ENCODE measurements at places on chromosomes 4 and X.

GRCh38 chr4:76215077-76215476 lies 1.5 kb upstream of the SCARB2 start:
- DNase-seq = no peak

DNA sequence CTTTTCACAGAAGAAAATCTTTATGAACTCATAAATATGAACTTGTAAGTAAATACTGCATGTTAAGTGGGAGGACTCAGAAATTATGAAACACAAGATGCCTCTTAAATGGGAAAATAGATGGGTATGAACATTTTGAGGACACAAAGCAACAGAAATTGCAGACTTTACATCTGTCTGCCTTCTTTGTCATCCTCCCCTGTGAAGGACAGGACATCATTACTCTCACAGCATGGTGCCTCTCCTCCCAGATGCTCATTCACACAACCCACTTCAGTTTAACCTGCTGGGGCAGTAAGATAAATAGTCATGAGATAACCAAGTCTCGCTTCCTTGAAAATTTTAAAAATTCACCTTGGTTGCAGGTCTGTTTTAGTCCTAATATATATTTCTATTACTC lies 144.5 kb downstream of the APBB2 start:
- DNase-seq = no peak

- no peak for DNase-seq
Observed at GRCh38 chr4:51943221-51943620, 76.9 kb downstream of the LRRC66 start.

- DNase-seq = no peak
Observed at GRCh38 chr4:185426960-185427688, 1.4 kb upstream of the UFSP2 start.

- DNase-seq = no peak
Observed at GRCh38 chr4:41569961-41570360, 32.0 kb downstream of the LIMCH1 start.

DNA sequence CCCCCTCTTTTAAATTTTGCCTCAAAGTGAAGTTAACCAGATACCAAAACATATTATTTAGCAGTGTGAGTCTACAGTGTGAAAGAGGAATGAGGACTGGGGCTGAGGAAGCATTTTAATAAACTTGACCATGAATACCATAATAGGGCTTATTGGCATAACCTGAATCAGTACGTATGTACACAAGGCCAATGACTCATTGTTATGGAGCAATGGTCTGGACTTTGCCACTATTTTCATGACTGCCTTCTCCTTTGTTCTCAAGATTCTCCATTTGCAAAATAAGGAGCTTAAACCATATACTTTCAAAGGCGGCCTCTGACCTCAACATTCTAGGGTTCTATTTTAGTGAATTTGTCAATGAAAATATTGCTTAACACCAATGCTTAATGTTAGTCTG lies 102.8 kb upstream of the OR13H1 start:
- no peak for DNase-seq

- no peak for DNase-seq
Observed at GRCh38 chr4:122842984-122843531, 16.4 kb downstream of the FGF2 start.

GRCh38 chrX:23656684-23657083 lies 10.6 kb upstream of the PRDX4 start:
- no peak for DNase-seq

GRCh38 chr4:74623041-74623440 lies 171.3 kb downstream of the BTC start:
- DNase-seq = no peak

DNA sequence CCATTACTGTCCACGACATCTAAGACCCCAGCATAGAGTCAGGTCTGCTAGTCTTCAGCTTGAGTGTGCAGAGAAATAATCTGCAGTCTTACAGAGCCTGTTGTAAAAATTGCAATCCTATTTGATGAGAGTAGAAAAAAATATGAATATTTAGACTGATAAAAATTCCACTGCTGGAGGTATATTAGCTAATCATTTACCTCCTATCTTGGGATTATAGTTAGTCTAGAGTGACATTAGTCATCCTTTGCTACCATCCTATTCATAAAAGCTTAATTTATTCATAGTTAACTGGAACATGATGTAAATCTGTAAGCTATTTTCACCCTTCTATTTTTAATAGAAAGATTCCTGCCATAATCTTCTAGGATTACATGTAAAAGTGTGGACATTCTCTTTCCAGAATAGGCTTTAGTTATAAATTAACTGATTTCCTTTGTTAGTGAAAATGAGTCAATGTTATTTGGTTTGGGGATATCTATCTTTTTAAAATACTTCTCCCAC lies 26.7 kb downstream of the C4orf54 start:
- no peak for DNase-seq

GRCh38 chrX:153411988-153412574 lies 809 bp downstream of the ZFP92 start:
- no peak for DNase-seq

GRCh38 chr4:128449251-128449650 lies 161.6 kb upstream of the PGRMC2 start:
- DNase-seq = no peak

DNA sequence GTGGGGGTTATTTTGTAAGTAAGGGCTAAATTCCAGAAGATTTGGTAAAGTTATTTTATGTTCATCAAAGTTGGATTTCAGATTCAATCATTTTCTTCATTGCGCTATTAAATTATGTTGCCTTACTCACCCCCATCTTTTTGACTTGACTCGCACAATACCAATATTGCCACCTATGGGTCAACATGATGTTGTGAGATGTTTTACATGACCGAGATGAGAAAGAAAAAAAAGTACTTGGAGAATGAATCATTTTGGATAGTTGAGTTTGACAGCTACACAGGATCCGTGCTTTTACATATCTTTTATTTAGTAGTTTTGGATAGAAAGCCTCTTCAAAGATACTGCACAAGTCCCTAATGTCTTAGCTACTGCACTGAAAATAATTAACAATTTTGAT lies 224.2 kb upstream of the EMCN start:
- no peak for DNase-seq

GRCh38 chrX:47030339-47030738 lies 47.9 kb upstream of the RGN start:
- no peak for DNase-seq

DNA sequence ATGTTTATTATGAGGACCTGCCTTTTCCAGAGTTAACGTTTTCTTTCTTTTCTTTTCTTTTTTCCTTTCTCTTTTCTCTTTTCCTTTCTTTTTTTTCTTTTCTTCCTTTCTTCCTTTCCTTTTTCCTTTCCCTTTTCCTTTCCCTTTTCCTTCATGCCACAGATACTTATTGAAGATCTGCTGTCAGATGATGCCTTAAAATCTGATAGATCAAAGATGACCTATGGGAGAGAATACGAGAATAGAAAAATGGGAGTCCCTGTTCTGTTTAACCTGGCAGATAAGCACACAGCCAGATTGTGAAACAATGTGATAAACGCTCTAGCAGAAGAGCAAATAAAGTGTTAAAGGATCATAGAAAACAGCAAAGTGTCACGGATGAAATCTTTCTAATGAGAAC lies 38.9 kb downstream of the AFF1 start:
- no peak for DNase-seq

DNA sequence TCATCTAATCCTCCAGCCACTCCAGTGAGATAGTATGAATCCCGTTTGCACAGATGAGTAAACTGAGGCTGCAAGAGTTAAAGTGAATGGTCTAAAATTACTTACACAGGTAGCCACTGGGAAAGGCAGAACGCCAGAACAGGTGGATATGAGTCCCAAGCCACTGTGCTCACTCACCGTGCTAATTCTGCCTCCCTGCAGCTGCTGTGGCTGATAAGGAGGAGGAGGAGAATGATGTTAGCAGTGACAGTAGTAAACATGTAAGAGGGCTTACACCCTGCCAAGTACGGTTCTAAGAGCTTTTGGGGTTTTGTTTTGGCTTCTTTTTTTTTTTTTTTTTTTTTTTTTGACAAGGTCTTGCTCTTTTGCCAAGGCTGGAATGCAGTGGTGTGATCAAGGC lies 90.5 kb upstream of the PRPS2 start:
- no peak for DNase-seq

GRCh38 chr4:135927651-135928050 lies 1604.6 kb downstream of the PCDH18 start:
- DNase-seq = no peak

- no peak for DNase-seq
Observed at GRCh38 chr4:71377561-71377960, 38.7 kb downstream of the SLC4A4 start.

DNA sequence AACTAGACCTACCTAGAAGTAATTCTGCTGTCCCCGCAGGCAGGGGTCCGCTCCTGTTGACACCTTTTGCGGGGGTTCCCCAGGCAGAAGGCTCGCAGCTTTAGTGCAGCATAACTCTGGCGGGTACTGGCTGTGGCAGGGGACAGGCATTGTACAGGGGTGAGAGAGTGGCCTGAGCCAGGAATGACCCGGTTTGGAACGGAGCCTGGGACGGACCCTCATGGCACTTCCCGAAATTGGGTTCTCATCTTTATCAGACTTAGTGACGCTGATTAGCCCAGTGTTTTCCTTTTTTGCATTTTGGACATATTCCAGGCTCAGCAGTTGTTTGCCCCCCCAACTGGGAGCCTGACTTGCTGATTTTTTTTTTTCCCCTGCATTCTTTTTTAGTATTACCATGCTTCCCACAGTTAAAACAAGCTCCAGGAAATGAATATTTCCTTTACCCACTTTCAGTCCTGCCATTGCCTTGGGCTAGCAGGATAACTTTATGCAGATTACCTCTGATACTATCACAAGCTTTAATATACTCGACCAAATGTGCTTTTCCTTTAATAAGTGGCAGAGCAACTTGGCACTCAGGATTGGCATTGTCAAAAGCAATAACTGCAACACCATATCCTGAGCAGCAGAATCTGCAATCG lies 55.8 kb upstream of the WDR1 start:
- DNase-seq = no peak

- DNase-seq = no peak
Observed at GRCh38 chr4:108428923-108429322, 191.5 kb upstream of the RPL34 start.
